Activated B cell treated with CpG ODN at 0.5 μM for 24 hours (primary cell): ENCODE measurements at places on chromosomes 6 and 20. TPM values are rescaled to one million over a fixed set of nuclear protein-coding genes. Genes with fewer than 3 reads are reported as not detected.

- DNase-seq: no peak
Observed at GRCh38 chr20:43831481-43832065, 83.1 kb upstream of the TOX2 start.

DNA sequence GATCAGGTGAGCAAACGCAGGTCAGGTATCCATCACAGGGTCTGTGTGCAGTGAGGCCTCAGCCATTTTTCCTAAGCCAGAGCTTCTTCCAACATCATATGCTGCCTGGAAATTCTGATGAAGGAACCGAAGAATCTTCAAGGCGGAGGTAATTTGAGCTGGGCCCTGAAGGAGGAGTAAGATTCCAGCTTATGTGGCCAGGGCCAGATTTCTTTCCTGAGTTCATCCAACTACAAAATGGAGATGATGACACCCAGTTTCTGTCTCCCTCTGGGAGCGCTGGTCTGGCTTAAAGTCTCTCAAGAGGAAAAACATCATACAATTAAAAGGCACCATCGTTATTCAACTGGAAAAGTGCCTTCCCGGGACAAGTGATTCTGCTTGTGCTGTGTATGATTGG lies 6.9 kb upstream of the MANBAL start:
- DNase-seq: no peak

The LY86 gene
- total RNA-seq: 57.6 and 58.1 TPM in 2 replicates

The HECA gene
- 34.9 and 38.3 TPM in 2 replicates for total RNA-seq

- no peak for DNase-seq
Observed at GRCh38 chr20:52439375-52439774, 247.8 kb upstream of the ZFP64 start.

The GABRR2 gene
- 1.4 and 1.8 TPM in 2 replicates for total RNA-seq

The REM1 gene
- total RNA-seq: not detected in 2 replicates

The CYP39A1 gene
- total RNA-seq: not detected in 2 replicates

DNA sequence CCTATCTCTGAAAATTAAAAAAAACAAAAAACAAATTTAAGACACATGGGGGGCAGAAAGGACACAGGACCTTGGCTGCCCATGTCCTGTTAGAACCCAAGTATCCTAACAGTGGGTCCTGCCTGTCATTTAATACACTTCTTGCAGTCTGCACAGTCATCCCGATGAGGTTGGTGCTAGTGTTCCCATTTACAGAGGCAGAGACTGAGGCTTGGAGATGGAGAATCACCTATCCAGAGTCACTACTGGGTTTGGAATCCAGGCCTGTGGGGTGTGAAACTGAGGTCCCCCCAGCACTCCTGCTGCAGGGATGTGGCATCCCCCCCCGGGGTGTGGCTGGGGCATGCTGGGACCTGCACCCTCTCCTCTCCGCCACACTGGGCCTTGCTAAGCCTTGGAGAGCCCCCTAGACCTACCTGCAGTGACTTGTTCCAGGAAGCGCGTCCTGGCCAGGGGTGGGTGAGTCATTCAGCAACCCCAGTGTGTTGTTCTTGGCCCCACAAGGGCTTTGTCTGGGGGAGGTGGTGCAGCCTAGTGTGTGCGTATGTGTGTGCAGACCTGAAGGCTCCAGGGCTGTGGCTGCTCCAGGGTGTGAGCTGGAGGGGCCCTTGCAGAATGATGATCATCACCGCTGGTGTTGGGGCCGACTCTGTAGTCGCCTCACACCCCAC lies 49.7 kb downstream of the BCAS4 start:
- DNase-seq: peak; percentile 28

DNA sequence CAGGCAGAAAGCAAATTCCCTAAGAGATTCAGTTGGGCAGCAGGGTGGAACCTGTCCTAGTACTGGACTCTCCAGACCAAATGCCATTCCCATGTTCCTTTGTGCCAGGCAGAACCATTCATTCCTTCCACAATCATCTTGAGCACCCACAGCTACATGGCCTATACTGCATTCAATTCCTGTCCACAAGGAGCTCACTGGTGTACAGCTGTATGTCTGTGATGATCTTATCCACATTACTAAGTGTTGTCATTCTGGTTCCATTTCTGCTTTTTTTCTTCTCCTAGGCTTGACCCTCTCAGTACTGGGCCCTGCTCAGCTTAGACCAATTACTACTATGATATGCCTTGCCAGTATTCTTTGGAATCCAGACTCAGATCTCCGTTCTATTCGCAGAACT lies 27.5 kb downstream of the MAN1A1 start:
- DNase-seq: no peak

- no peak for DNase-seq
Observed at GRCh38 chr6:136012198-136012887, 160.8 kb downstream of the PDE7B start.

The FAM135A gene
- total RNA-seq: 15.6 and 18.2 TPM in 2 replicates

The FILIP1 gene
- not detected in 2 replicates for total RNA-seq

The PAX1 gene
- not detected in 2 replicates for total RNA-seq

GRCh38 chr6:15462256-15462655 lies 200.6 kb downstream of the DTNBP1 start:
- no peak for DNase-seq

- no peak for DNase-seq
Observed at GRCh38 chr6:117072781-117073180, 192.6 kb upstream of the VGLL2 start.

The PPP1R3G gene
- 0.11 and 0.15 TPM in 2 replicates for total RNA-seq

- no peak for DNase-seq
Observed at GRCh38 chr6:53360093-53360912, 11.6 kb upstream of the ELOVL5 start.

DNA sequence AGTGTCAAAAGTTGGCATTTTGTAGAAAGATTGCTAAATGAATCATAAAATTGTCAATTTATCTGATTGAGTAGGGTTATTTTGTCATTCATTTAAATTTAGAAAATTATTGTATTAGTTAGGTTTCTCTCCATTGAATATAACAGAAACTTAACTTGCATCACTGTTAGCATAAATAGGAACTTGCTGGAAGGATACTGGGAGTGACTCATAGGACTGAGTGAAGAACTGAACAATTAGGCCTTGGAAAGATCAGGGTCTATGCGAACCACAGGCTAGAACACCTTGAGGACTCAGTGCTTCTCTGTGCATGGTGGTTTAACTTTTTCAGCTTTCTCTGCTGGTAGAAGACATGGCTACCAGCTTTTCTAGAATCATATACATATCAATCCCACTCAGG lies 67.7 kb upstream of the IFNGR1 start:
- DNase-seq: no peak

DNA sequence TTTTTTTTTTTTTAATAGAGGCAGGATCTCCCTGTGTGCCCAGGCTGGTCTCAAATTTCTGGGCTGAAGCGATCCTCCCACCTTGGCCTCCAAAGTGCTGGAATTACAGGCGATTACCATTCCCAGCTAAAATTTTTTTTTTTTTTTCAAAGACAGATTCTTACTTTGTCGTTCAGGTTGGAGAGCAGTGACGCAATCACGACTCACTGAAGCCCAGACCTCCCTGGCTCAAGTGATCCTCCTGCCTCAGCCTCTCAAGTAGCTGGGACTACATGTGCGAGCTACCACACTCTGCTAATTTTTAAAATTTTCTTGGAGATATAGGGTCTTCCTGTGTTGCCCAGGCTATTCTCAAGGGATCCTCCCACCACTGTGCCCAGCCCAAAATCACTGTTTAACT lies 58.0 kb upstream of the MYO6 start:
- DNase-seq: no peak

The SF3B5 gene
- total RNA-seq: 144 and 147 TPM in 2 replicates

DNA sequence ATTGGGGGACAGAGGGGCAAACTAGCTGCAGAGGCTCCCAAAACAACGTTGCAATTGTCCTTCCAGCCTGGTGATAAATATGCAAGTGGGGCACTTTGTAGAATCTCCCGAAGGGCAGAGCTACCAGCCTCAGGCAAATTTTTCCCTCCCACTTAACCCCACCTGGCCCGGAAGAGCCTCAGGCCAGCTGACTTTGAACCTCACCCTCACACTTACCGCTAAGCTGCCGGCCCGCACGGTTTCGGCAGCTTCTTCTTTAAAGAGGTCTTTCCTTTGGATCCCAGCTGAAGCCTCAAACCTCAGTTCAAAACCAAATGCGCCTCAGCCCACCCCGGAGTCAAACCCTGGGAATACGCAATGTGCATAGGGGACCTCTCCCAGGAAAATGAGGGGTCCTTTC lies 2.5 kb downstream of the OVOL2 start:
- DNase-seq: no peak

GRCh38 chr20:6168204-6168603 lies 45.4 kb upstream of the FERMT1 start:
- DNase-seq: no peak

DNA sequence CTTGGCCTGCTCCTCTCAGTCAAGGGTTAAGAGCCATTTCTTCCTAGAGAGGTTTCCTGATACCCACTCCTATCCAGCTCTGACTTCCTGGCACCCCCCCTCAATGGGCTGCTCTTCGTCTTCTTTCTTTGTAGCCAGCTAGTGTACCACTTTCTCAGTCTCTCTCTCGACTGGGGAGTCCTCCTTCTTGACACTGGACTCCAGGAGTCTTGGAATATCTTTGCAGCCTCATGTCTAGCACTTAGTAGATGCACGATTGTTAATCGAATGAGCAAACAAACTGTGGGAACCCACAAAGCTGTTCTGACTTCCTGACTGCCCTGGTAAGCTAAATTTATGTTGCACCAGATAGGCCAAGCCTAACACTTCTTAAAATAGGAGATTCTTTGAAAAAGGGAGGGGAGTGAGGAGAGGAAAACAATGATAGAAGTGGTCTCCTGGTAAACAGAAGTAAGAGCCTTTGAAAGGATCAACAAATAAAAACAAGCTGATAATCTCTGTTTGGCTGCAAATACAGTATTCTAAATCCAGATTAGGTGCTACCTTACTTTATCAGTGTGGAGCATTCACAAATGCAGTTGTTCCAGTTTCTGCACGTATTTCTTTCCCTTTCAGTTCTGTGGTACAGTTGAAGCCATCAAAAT lies 160.1 kb upstream of the CITED2 start:
- no peak for DNase-seq

The TTLL9 gene
- total RNA-seq: 0.60 and 0.61 TPM in 2 replicates

GRCh38 chr6:89985751-89986493 lies 91.7 kb downstream of the GJA10 start:
- no peak for DNase-seq

DNA sequence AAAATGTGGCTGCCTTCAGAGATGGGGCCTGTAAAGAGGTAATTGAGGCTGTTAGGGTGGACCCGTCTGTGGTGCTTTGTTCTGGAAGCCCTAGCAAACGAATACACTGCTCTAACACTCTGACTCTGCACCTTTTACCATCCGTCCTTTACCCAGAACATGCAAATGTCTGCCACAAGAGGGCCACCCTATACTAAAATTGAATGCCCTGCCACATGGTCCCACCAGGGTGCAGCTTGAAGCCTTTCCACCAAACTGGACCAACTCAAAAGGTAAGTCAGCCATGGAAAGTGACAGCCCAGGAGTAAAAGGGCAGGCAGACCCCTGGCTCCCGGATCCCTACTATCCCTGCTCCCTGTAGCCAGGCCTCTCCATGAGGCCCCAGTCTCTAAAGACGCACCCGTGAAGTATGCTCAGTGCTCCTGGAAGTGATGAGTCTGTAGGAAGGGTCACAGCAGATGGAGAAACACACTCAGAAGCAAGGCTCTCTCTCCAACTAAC lies 5.8 kb upstream of the BFSP1 start:
- DNase-seq: peak; percentile 30

The NDRG3 gene
- 20.8 and 21.4 TPM in 2 replicates for total RNA-seq

The RIPOR2 gene
- total RNA-seq: 260 and 302 TPM in 2 replicates

DNA sequence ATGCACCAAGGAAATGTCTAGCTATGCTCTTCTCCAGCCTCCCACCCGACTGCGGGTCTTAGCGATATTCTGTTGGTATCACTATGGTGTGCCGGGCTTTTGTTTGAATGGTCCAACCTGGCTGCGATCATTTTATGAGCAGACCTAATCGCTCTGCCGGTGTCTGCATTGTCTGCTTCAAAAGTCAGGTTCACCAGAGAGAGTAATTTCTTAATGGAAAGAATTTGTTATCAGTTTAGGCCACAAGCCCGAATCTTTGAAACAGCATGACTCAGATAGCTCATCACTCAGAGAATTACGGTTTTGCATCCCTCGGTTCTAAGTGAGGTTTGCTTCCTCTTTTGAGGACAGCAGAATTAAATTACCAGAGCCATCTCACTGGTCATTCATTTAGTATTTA lies 521.0 kb upstream of the ARID1B start:
- DNase-seq: no peak

DNA sequence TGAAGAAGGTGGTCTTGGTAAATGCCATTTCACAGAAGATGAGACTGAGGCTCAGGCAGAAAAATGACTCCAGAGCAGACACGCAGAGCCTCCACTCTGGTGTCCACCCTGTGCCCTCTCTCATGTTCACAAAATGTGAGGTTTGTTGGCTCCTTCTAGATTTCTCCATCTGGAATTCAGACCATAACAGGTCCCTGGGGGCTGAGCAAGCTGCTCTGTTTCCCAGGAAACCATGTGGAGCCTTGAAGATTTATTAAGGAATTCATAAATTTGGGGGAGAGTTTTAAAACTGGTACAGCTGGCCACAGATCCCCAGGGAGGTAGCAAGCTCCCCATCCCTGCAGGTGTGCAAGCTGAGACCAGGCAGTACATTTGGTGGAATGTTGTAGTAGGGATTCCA lies 38.8 kb upstream of the SIRPA start:
- no peak for DNase-seq

GRCh38 chr6:104789770-104790190 lies 69.9 kb downstream of the HACE1 start:
- DNase-seq: no peak

DNA sequence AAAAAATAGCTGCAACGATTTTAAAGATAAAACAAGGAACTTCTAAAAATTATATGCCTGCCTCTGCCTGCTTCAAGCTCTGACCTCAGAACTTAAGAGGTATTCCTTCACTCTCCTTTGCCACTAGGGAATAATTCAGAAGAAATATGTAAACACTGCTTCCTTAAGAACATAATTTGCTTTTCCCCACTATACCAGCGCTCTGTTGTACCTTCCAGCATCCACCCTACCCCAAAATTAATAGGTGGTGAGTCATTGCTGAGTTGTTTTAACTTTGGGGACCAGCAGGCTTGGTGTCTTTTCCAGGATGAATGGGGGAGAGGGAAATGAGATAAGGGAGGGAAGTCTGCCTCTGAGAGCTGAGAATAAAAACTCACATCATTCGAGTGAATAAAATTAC lies 107.7 kb upstream of the ATXN1 start:
- no peak for DNase-seq

The PRPH2 gene
- 0.07 TPM in 1 of 2 replicates, not detected in the other for total RNA-seq
